ENCODE measurements at places on chromosomes 5 and 9.
A peak's percentile ranks its signal among the peaks of the same experiment; 100 is the strongest.

DNA sequence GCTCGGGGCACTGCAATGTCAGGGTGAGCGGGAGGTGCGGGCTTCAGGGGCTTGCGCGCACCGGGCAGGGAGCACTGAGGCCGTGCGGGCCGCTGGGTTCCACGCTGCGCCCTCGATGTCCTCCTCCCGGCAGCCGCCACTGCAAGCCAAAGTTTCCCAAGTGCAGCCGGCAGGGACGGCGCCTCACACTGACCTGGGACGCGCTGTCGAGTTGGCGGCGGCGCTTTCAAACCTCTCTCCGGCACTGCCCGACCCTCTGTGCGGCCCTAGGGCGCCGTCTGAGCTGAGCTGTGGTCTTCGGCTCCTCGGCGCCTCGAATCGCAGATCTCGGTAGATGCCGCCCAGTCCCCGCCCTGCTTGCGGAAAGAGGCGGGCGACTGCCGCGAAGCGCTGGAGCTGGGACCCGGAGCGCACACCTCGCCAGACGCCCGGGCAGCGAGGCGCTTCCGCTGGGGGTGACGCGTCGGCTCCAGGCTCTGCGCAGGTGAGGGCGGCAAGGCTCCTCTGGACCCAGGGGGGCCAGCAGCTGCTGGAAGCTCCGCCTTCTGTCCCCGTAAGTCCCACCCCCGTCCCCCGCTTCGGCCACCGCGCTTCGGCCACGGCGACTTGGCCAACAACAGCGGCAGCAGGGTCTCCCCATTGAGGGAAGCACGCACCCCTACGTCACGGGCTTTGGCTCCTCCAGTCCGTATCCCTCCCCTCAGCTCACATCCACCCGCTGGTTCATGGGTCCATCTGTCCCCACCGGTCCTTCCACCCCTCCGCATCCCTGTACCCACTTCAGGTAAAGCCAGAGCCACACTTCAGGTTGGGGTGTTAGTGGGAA, at the start of gene ANKRD34B:
ANKRD34B (minus strand) TSS at position 320 of the 826 bp plus-strand sequence. CDS start 10,261 bp downstream, outside the sequence.
- peak; percentile 17 for DNase-seq

GRCh38 chr5:50623666-50624065, 42.8 kb upstream of the PARP8 start:
- no peak for DNase-seq

- no peak for DNase-seq
Measured at GRCh38 chr5:169095410-169095960, 205.5 kb downstream of the SLIT3 start.

DNA sequence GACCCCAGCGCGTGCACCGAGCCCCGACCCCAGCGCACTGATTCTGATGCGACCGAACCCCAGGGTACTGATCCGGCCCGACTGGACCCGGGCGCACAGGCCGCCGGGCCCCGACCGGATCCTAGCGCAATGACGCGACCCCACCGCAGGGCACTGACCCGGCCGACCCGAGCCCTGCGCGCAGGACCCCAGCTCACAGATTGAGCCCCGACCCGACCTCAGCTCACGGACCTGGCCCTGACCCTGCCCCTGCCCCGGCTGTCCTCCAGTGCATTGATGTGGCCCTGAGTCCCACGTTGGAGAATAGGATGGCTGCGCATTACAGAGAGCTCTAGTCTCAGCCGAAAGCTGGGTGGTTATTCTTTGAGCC, 438 bp downstream of the TRIP13 start:
- no peak for DNase-seq

DNA sequence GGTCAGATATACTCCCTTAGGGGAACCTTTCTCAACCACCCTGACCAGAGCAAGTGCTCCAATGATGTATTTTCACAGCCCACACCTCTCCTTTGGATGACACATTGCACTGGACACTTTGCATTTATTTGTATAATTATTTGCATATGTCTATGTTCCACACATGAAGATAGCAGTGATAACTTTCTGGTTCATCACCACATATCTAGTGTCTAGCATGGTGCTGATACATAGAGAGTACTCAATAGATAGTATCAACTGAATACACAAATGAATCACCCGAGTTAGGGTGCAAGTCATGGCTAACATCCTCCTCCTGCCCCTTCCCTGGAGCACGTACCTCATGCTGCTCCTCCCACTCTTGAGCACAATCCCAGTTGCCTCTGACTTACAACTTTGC, 617.6 kb downstream of the EBF1 start:
- no peak for DNase-seq

- no peak for DNase-seq
Measured at GRCh38 chr9:99885747-99886146, 20.7 kb upstream of the STX17 start.

- no peak for DNase-seq
Measured at GRCh38 chr9:78566948-78567675, 270.2 kb downstream of the PSAT1 start.

- no peak for DNase-seq
Measured at GRCh38 chr9:80285326-80285725, 713.6 kb downstream of the TLE4 start.

DNA sequence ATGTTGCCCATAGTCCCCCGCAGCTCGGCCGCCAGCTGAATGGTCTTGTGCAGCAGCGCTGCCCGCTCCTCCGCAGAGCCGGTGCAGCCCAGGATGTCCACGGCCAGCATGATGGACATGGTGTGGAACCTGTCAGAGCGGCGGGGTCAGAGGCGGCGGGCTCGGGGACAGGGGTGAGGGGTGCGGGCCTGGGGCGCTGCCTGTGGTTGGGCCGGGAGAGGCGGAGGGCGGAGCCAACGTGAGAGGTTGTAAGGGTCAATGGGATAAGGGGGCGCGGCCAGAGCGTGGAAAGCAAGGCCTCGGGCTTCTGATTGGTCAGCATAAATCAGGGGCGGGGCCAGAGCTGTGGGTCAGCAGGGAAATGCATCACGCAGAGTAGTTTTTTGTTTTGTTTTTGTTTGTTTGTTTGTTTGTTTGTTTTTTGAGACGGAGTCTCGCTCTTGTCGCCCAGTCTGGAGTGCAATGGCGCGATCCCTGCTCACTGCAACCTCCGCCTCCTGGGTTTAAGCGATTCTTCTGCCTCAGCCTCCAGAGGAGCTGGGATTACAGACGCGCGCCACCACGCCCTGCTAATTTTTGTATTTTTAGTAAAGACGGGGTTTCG, 6.8 kb upstream of the TOR2A start:
- no peak for DNase-seq

DNA sequence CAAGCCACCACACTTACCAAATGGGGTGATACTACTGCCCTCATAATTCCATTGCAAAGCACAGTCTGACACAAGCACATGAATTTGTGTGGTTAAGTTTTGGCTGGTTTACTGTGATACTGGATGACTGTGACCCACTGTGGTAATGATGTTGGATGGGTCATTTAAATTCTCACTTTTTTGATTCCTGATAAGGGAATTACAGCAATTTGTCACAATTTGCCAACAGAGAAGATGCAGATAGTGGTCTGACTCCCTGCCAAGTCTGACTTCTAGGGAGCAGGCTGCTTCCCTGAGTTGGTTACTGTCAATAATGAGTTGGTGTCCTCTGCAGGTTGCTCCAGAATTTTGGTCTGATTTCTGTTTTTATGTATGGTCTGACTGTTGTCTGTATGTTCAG, 731.9 kb downstream of the MTRR start:
- no peak for DNase-seq

DNA sequence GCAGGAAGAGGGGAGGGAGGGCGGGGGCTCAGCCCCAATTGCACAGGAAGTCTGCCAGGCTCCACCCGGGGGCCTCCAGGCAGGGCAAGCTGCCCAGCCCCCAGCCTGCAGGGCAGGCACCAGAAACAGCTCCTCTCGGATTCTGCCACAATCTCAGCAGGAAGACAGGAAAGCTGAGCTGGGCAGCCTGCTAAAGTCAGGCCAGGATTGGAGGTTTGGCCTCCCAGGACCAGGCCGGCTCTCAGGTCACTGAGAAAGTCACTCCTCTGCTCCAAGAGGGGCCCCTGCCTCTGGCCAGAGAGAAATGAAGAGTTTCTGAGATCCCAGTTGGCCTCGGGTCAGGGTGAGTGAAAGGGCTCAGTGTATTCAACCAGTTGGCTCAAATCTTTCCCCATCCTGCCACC, 54.6 kb upstream of the STXBP1 start:
- DNase-seq = no peak

GRCh38 chr5:60794691-60795090, 49.4 kb downstream of the ELOVL7 start:
- DNase-seq = no peak

DNA sequence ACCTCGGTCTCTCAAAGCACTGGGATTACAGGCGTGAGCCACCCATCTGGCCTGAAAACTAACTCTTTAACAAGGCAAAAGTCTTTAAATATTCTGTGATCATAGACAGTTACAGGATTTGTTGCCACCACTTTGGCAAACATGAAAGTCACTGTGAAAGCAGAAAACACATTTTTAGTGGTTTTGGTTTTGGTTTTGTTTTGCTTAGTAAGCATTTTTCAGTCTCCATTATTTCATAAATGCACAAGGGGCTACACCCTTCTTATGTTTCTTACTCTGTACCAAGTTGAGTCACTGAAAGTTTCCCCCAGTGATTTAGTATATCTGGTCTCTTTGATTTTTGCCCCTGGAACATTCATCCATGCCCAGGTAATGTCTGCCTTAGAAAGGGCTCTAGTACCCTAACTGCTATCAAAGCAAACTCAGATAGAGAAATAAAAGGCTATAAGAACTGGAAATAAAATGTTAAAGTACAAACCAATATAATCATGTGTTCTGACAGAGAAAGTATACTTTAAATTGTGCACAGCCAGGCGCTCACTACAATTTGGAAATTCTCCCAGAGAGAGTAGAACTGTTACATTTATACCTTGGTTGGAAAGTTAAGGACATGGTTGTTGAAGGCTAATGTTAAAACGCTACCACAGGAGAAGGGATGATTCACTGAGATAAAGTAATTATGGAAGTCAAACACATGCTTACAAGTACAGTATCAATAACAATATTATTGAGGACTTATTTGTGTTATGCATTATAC, 1022.5 kb upstream of the DMAC1 start:
- DNase-seq = no peak

DNA sequence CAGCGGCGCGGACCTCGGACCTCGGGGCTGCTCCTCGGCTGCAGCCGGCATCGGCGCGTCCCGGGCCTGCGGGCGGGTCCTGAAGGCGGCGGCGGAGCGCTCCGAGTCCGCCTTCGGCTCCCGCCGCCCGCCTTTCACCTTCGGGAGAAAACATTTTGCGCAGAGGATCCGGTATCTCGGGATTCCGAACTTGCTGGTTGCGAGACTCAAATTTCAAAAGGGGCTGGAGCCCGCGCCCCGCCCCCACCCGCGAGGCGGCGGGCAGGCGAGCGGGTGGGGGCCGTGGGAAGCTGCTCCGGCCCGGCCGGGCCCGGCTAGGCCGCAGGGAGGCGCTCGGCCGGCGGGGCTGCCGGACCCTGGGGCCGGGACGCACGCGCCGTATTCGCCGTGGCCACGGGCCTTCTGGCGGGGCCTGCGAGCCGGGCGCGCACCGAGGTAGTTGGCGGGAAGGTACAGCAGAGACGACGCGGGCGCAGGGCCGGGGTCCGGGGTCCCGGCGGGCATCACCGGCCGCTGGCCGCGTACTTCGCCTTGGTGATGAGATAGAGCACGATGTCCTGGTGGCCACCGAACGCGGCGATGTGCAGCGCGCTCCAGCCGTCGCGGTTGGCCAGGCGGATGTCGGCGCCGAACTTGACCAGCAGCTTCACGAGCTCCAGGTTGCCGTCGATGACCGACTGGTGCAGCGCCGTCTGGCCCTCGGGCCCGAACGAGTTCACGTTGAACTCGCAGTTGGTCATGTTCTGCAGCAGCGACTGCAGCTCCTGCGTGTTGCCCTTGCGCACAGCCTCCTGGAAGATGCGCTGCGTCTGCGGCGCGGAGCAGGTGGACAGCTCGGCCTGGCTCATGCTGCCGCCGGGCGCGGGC, 757 bp downstream of the NRARP start:
- DNase-seq = no peak

DNA sequence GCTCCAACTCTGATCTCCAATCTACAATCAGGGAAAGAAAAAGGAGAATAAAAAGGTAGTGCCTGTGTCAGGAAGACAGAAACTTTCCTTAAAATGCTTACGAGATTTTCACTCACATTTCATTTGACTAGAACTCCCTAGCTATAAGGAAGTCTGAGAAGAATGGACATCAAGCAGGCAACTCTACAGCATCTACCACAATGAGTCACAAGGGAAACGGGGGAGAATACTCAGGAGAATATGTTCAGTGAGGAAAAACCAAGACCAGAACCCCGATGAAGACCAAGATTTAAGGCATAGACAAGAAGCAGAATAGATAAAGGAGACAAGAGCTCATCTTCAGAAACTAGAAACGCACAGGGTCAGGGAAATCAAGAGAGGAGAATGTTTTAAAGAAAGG, 9.0 kb upstream of the SETD9 start:
- no peak for DNase-seq

- DNase-seq = no peak
Measured at GRCh38 chr5:107322936-107323335, 347.8 kb downstream of the EFNA5 start.

DNA sequence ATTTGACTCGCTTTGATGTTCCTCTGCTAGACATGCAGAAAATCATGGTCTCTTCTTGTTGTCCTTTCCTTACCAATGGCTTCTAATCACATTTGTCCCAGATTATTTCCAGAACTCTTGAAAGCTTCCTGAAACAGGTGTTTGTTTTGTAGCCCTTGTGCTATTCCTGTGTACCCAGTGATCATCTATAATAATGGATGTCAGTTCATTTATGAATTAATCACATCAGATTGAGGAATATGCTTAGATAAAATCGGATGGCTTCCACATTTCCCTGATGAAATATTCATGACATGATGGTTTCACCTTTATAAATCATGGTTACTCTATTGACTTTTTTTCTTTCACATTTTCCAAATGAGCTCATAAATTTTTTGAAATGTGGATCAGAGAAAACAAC, 359.0 kb upstream of the DMAC1 start:
- DNase-seq = no peak

DNA sequence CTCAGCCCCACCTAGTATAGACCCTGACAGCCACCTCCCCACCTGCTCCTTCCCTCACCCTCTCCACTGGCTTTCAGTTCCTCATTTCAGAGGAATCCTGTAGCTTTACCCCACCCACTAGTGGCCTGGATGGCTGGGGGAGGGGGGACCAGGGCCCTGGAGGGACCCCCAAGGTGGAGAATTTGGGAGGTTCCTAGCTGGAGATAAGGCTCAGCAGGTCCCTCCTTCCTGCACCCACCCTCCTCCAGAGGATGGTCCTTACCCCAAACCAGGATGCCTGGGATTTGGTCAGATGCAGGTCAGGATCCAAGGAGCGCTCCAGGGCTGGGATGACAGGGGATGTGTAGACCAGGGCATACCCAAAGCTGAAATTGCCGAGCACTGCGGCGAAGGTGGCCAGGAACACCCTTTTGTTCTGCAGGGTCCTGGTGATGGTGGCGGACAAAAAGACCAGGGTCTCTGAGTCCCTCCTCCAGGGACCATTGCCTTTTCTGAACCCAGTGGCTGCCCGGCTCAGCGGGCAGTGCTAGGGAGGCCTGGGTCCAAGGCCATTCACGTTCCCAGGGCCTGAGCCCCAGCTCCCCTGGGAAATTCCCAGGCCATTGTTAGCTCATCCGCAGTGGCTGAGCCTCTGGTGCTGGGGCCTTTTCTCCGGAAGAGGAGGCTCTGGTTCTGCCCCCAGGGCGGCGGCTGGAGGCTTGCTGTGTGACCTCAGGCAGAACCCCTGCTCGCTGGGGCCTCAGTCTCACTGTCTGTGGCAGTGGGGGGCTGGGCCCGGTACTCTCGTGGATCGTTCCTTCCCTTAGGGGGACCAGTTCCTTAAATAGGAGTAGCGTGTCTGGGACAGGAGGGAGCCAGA, 678 bp downstream of the SLC2A6 start:
- DNase-seq = no peak

GRCh38 chr5:77438071-77438470, 54.0 kb downstream of the WDR41 start:
- DNase-seq = no peak

- DNase-seq = no peak
Measured at GRCh38 chr5:41433552-41434181, 76.7 kb downstream of the PLCXD3 start.

GRCh38 chr5:54727874-54728587, 210.5 kb downstream of the SNX18 start:
- no peak for DNase-seq

All from GM18507 (cell line).